Caki2 (cell line): ENCODE measurements at places on chromosomes 6 and 20. TPM values are rescaled to one million over a fixed set of nuclear protein-coding genes. Genes with fewer than 3 reads are reported as not detected.

CAP2 gene
- 16.5 and 18.4 TPM in 2 replicates for total RNA-seq

CCDC170 gene
- total RNA-seq, result not detected in 2 replicates

IL20RA gene
- not detected in 2 replicates for total RNA-seq

RAET1E gene
- total RNA-seq, result not detected in 2 replicates

CASS4 gene
- not detected in 2 replicates for total RNA-seq

REM1 gene
- total RNA-seq, result not detected in 2 replicates

ENPP1 gene
- 2.6 and 2.8 TPM in 2 replicates for total RNA-seq

- DNase-seq, result no peak
Measured at GRCh38 chr20:36819659-36820058, 46.1 kb upstream of the DSN1 start.

GRCh38 chr20:31943052-31943471 lies 8.8 kb downstream of the PDRG1 start:
- no peak for DNase-seq

- no peak for DNase-seq
Measured at GRCh38 chr6:94424692-94425091, 1005.3 kb upstream of the EPHA7 start.

GRCh38 chr6:37967651-37968050 lies 148.1 kb downstream of the ZFAND3 start:
- no peak for DNase-seq

DNA sequence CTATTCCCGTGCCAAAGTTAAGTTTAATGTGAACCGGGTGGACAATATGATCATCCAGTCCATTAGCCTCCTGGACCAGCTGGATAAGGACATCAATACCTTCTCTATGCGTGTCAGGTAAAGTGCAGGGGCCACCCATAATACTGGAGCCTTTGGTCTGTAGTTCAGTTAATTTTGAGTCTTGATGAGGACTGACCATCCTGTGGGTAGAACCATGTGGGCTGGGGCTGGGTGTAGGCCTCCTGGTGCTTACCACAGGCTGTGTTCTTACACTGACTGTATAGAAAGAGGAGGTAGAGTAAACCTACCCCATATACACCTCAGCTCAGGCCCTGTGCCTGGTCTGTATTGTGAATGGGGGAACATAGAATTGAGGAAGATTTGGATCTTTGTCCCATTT lies 2.4 kb downstream of the NOP56 start:
- no peak for DNase-seq

DNA sequence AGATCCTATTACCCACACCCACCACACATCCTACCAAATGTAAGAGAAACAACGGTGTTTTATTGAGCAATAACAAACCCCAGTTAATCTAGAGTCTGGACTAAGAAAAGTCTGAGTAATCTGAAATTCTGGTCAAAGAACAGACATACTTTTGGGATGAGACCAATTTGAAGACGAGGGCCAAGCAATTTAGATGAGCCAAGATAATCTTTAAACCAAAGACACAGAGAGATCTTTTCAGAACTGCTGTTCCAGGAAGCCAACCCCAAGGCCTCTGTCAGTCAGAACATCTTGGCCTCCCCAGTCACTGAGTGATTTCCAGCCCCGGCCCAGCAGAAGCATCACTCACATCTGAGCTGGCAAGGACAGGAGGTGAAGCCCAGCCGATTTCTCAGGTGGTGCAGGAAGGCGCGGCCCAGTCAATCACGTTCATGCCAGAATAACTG lies 118.5 kb upstream of the SYNDIG1 start:
- no peak for DNase-seq

- DNase-seq, result no peak
Measured at GRCh38 chr20:4100679-4101078, 85.3 kb upstream of the RNF24 start.

DNA sequence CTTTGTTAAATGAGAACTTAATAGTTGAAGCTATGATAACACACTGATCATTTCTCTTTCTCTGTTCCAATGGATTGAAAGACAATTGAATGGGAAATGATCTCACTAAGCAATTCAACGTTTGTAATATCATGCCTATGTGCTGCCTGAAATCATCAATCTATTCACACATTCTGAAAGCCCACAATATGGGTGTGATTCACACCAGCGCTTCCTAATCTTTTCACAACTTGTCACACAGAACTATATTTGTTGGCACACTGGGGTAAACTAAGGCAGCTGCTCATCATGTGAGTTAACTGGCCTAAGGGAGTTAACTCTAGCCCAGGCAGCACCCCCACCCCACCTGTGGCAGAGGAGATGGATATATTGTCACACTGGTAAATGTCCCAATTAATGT lies 37.1 kb upstream of the UTRN start:
- DNase-seq, result no peak

DNA sequence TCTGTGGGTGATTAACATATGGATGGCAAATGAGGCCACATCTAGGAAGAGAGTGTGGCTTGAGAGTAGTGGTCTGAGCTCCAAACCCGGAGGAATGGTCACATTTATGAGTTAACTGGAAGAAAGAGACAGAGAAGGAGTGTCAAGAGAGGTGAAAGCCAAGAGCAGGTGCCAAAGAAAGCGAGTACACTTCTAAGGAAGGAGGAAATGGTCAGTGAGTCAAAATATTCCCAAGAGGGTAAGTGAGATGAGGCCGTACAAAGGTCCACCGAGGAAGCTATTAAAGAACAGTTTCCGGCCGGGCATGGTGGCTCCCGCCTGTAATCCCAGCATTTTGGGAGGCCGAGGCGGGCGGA lies 104.5 kb upstream of the RNF24 start:
- no peak for DNase-seq

- no peak for DNase-seq
Measured at GRCh38 chr6:63716169-63716568, 80.6 kb downstream of the PHF3 start.

DNA sequence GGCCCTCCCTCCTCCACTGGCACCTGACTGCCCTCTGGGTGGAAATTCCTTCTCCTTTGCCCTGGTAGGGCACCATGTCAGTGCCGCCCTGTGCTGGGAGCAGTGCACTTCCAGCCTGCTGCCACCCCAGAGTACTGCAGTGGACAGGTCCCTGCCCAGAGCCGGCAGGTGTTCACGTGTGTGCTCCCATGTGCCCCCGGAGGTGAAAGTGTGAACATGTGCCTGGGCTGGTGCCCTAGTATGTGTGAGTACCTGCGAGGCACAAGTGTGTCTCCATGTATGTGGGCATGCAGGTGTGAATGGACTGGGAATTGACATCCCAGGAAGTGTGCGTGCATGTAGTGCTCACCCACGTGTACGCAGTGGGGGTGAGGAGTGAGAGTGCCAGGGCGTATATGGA lies 29.4 kb downstream of the SDCBP2 start:
- DNase-seq, result no peak

- DNase-seq, result peak; percentile 89
Measured at GRCh38 chr20:63941282-63942081, 14.7 kb downstream of the UCKL1 start.

DNA sequence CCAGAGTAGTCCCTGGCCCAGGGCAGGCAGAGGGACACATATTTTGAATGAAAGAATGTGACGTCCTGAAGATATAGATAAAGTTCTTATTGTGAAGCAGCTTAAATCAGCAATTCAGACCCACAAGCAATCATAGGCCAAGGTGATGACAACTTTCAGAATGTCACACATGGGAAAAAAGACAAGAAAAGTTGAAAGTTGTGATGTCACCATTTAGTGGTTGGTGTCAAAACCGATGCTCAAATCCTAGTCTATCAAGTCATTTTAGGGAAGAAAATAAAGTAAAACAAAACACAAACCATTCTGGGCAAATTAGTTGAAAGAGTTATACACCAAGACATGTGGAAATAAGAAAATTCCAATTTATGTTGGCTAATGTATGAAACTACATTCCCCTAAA lies 710.8 kb downstream of the DOK5 start:
- no peak for DNase-seq

GRCh38 chr6:41713159-41713649 lies 22.2 kb downstream of the TFEB start:
- peak; percentile 50 for DNase-seq

GRCh38 chr6:116060572-116061283 lies at the start of gene FRK:
Gene FRK, minus strand, starts transcription at chr6:116060891. Its CDS starts 580 bp downstream, at chr6:116060311.
- peak; percentile 92 for DNase-seq
